Activated naive CD4-positive, alpha-beta T cell (primary cell): ENCODE measurements at places on chromosomes 11 and 22.

- no peak for DNase-seq
These were observed 1.9 kb upstream of the SSH3 start for GRCh38 chr11:67301313-67301921.

DNA sequence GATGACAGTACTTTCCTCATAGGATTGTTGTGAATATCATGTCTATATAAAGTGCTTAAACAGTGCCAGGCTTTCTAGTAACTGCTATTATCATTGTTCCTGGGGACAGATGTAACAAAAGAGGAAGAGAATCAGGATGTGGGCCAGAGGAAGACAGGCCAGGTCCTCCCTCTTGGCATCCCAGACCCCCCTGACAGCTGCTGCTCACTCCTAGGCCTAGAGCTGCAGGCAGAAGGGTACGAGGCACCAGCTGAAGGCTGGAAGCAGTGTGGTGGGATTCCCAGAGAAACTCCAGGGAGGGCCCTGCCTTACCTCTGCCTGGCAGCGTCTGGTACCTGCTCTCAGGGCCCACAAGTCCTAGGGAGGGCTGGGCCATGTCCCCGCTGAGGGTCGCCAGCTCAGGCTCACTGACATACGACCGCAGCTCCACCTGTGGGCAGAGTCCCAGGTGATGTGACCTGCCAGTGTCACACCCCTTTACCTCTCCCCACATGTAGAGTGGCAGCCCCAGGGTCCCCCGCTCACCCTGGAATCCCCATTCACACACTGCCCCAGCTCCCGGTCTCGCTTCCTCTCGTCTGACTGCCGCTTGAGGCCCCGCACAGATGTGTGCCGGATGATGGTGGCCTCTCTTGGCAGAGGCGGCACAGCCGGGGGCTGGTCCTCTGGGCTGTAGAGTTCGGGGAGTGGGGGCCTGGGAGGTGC, 52.2 kb downstream of the C11orf58 start:
- DNase-seq, result no peak

DNA sequence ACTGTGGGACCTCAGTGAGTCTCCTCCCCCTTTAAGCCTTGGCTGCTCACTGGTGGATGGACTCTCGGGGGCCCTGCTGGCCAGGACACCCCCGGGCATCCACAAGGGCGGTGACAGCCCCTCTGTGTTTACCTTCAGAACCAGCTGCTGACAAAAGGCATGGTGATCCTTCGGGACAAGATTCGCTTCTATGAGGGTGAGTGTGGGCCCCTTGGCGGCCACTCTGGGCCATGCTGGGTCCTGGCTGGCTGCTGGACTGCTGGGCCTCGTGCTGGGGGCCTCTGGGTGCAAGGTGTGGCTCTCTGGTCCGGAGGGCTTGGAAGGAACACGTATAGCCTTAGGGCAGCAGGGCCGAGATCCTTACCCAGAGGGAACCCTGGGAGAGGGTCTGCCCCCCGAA, 24.4 kb downstream of the PRR5 start:
- DNase-seq, result no peak

DNA sequence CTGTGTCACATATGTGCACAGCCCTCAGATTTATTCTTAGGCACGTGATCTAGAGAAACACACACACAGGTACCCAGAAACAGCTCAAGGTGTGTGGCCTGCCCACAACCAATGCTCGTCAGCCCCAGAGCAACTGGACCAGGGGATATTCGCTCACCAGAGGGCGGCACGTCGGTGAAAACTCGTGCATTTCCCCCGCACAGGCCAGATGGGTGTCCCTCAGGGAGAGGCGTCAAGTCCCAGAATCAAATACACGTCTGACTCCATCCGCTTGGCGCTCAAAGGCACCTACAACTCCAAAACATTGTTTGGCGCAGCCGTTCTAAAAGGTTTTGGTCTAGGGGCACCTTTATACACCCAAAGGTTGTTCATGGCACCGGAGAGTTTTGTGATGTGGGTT, 429.0 kb downstream of the BRD1 start:
- no peak for DNase-seq

- DNase-seq, result peak; percentile 54
These were observed 19.3 kb downstream of the SCARF2 start for GRCh38 chr22:20418211-20418788.

DNA sequence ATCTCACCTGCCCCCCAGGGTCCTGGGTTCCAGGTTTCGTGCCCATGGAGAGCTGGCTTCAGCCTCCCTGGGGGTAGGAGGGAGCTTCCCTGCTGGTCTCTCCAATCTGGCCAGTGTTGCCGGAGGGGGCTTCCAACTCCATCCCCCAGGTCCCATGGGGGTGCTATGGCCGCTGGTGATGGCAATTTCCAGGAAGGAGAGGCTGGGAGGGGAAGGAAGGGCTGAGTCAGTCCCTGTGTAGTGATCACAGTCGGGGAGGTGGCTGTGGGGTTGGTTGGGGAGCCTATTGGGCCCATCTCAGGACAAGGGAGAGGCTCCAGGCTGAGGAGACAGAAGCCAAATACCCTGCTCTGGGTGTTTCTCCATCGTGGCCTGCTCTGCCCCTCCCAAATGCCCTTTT, 5.7 kb upstream of the CDC42EP2 start:
- no peak for DNase-seq

DNA sequence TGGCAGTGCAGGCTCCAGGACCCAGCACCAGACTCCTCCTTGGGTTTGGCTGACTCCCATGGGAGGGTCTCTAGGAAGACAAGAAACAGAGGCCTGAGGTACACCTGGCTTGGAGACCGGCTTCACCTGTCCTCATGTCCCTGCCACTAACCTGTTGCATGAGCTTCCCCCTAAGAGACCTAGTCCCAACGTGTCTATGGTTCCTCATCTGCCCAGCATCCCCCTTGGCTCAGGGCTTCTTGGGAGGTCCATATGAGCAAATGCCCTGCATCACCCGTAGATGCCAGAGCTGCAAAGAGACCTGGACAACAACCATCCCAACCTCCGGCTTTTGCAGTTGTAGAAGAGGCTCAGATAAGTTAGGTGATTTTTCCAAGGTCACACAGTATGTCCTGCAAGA, 123.5 kb downstream of the BUD13 start:
- DNase-seq, result no peak

DNA sequence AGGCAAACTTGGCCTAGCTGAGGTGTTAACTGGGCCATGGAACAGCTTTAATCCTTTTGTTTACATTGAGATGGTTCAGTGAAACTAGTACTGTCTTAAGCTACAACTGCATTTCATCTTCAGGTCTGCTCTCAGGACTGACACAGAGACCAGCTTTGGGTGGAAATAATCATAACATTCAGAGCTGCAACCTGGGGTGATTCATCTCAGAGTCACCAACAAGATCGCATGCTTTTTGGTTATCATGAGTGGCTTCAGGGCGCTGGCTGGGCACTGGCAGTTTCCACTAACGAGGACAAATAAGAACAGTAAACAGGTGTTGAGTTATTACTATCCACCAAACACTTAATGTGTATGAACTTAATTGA, 60.9 kb upstream of the PAX6 start:
- DNase-seq, result no peak

DNA sequence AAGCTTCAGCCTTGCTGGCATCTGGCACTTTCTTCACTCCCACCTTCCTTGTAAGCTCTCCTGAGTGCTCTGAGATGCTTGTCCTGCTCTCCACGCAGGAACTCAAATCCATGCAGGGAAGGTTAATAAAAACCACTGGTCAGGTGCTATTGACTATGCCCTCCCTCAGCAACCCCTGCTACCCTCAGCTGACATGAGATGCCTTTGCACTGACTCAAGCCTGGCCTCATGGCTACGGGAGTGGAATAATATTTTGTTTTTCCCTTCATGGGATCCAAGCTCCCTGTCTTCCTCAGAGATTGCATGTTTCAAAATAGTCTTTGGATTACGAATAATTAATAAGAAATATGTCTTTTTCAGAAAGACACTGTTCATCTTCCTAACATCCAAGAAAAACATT, 31.7 kb upstream of the ABCC8 start:
- DNase-seq, result no peak

DNA sequence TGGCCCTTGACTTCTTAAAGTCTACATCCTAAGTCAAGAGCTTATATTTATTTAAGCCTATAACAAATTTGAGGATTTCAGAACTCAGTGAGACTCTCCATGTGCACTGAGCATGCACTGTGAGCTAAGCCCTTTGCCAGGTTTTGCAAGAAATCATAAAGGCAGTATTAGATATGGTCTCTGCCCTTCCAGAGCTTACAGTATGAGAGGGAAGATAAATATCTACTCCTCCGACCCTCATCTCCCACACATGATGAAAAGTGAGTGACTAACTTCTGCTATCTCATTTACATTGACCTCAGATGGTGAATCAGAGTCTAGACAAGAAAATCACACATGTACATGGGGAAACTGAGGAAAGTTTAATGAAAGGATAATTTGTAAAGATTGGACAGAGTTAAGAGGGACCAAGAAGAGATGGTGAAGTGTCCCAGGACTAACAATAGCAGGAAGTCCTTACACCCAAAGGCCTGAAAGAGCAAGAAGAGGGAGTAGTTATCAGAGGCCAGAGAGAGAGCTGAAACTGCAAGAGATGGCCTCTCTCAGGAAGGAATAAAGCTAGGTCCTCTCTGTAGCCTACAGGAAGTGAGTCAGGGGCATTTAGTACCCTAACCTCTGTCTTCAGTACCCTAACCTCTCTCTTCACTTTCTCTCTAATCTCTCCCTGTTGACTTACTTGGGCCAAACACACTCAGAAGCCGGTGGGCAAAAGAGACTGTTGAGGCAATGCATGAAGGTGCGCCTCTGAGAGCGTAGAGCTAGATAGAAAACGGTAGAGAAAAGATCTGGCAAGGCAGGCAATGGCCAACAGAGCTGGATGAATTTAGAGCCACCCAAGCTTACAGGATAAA, 23.0 kb upstream of the BLID start:
- no peak for DNase-seq

GRCh38 chr11:31824879-31825837, 14.0 kb upstream of the PAX6 start:
- no peak for DNase-seq

GRCh38 chr22:29765905-29766631, 739 bp downstream of the ZMAT5 start:
- DNase-seq, result no peak

GRCh38 chr11:20601221-20601914, 2.0 kb downstream of the SLC6A5 start:
- no peak for DNase-seq

DNA sequence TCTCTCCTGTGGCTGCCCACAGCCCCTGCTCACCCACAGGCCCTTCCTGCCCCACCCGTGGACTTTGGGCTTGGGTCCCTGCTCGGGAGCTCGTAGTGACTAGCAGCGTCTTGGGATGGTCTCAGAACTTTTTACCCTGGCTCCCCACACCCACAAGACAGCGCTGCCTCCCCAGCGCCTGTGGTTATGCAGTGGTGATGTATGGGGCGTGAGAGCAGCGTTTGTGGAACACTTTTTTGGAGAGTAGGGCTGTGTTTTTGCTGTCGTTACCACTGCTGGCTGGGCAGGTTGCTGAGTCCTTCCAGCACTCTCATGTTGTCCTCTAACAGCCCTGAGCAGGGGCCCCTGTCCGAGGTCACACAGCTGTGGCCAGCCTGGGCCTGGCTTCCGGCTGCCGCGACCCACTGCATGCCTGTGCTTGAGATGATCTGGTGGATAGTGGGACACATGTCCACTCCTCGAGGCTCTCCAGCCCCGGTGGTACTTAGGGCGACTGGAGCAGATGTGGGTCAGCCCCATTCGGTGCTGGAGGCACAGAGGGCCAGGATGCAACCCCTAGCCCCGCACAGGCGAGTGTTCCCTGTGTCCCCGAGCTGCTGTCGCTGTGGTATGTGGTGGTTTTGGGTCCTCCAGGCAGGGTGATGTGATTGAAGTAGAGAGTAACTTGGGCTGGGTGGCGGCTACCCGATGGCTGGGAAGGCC, 7.1 kb upstream of the GRAMD4 start:
- no peak for DNase-seq

DNA sequence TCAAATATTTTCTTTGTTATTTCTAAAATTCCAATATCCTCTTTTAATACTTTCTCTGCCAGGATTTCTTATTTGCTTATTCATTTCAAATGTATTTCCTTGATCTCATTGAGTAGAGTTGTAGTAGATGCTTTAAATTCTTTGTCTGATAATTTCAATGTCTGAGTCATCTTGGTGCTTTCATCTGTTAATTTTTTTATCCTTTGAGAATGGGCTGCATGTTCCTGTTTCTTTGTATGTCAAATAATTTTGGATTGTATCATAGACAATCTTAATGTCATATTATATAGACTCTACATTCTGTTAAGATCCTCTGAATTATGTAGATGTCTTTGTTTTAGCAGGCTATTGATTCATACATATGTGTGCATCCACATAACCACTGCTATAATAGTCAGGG, 57.5 kb downstream of the MYEOV start:
- DNase-seq, result no peak

DNA sequence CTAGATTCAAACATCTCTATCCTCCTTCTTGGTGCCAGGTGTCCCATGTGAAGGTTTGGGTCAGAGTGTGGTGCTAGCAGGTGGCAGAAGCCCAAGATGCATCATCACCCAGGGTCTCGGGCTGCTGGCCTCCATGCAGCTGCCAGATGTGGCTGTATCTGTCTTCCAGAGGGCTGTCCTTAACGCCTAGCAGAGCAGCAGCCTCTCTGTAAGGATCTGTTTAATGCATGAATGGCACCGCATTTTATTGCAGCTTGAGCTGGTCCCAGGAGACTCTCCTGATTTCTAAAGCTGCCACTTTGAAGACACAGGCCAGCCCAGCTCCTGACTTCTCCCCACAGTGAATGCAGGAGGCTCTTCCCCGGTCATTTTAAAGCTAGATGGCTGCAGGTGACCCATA, 26.3 kb downstream of the SLC1A2 start:
- DNase-seq, result no peak

DNA sequence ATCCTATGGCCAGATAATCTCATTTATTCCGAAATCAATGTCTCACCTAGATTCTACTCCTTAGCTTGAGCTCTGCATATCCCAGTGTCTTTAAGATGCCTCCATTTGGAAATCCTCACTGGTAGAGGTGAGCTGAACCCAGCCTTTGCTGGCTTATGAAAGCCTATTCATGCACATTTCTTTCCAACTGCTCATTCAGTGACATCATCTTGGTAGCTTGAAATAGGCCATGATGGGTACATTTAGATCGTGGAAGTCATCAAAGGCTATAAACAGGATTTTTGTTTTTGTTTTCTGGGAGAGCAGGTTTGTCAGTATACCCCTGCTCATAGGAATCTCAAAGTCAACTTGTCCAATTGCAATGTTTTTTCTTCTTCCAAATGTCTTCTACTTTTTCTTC, 6.0 kb downstream of the NXPE1 start:
- DNase-seq, result no peak

- DNase-seq, result no peak
These were observed 66.1 kb downstream of the NFAM1 start for GRCh38 chr22:42365942-42366695.

- no peak for DNase-seq
These were observed 5.8 kb downstream of the SGSM3 start for GRCh38 chr22:40376149-40376548.

DNA sequence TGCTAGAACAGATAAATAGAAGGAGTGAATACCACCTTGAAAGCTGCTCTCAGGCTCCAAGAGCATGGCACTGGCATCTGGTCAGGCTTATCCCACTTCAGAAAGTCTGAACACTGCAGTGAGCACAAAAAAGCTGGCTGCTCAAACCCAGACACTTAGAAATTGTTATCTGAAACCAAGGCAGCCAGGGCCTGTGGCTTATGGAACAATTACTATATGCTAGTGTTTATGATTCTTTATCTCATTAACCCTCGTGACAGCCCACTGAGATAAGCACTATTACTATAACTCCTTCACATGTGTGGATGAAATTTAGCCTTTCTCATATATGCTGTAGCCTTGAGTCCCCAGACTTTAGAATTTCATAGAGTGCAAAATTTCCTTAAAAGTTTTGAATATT, 400.2 kb downstream of the RAB38 start:
- DNase-seq, result no peak

GRCh38 chr22:39382410-39382809, 17.2 kb upstream of the TAB1 start:
- no peak for DNase-seq

- no peak for DNase-seq
These were observed 686.2 kb downstream of the OPCML start for GRCh38 chr11:132846075-132846474.
